ENCODE measurements at places on chromosomes 1 and 21. TPM values are rescaled to one million over a fixed set of nuclear protein-coding genes. Genes with fewer than 3 reads are reported as not detected.

Gene LAMC2
- 0.71 TPM for total RNA-seq

Gene GSTM1
- total RNA-seq: 15.3 TPM

Gene HSF2BP
- total RNA-seq: 1.2 TPM

Gene PODN
- total RNA-seq: 5.4 TPM

Data from muscle of leg (tissue), 16 donors.